ENCODE measurements at places on chromosomes 4 and X.

DNA sequence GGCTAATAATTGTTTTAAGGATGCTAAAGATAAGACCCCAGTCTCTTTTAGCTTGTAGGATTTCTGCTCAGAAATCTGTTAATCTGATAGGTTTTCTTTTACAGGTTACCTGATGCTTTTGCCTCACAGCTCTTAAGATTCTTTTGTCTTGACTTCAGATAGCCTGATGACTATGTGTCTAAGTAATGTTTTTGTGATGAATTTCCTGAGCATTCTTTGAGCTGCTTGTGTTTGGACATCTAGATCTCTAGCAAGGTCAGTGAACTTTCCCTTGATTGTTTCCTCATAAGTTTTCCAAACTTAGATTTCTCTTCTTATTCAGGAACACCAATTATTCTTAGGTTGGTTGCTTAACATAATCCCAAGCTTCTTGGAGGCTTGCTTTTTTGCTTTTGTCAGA lies 104.1 kb downstream of the ZNF518B start:
- DNase-seq = no peak

DNA sequence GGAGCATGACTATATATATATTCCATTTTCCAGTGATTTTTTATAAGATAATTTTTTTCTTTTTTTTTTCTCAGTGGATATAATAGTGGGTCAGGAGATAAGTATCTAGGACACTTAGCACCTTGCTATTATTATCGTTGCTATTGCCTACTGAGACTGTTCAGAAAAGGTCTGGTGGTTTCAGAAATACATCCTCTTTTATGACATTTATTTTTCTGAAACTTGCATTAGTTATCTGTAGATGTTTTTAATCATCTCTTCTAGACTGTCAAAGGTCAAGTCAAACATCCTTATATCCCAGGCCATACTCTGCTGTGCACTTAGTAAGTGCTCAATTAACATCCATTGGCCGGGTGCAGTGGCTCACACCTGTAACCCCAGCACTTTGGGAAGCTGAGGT lies 72.9 kb upstream of the MED14 start:
- DNase-seq = no peak

- no peak for DNase-seq
Observed at GRCh38 chr4:163566257-163566796, 71.8 kb downstream of the TMA16 start.

GRCh38 chr4:93396272-93396671 lies 432.3 kb upstream of the ATOH1 start:
- DNase-seq = no peak

GRCh38 chr4:180949424-180950213 lies 1293.6 kb upstream of the TENM3 start:
- no peak for DNase-seq

GRCh38 chr4:159416073-159416472 lies 313.2 kb downstream of the RAPGEF2 start:
- DNase-seq = no peak

DNA sequence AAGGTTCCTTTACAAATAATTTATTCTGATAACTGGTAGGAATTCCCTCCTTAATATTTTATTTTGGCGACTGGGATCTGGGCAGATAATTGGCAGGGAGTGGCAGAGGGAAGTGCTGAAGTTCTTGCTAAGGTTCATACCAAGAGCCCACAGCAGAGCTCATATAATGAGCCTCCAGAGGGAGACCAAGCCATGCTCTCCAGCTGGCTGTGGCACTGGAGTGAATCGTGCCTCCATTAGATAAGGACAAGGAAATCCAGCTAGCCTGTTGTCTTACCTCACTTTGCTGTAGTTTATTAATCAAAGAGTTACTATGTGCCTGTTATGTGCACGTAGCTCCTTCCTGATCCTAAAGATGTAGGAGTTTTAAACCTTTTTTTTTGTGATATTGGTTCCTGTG lies 1.3 kb downstream of the ASB12 start:
- DNase-seq = no peak
